Stimulated activated CD4-positive, alpha-beta T cell treated with anti-CD3 and anti-CD28 coated beads, Interleukin-2, amount 100 ng/mL, for 48 hours (primary cell): ENCODE measurements at places on chromosomes 11 and 22.
A peak's percentile ranks its signal among the peaks of the same experiment; 100 is the strongest.

- no peak for DNase-seq
Observed at GRCh38 chr11:27347359-27348339, 15.4 kb downstream of the CCDC34 start.

DNA sequence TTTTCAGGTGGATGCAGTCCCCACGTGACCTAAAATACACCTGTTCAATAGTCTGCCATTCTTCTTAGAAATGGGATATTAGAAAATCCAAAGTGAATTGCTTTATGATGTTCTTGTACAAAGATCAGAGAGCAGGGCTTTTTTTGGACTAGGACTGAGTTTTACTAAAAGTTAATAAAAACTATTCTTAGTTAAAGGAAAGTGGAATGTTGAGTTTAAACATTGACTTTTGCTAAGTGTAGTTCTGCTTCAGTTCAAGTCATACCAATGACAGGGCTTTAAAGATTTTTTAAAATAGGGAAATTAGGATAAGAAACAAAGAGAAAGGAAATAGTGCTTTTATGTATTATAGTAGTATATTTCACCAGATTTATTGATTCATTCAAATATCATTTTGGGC is at the start of gene SLC22A24:
TSS of gene SLC22A24 (minus strand) at position 101 of the 400 bp plus-strand sequence. CDS start 442 bp downstream, outside the sequence.
- DNase-seq = no peak

- no peak for DNase-seq
Observed at GRCh38 chr11:12577725-12578644, 96.2 kb upstream of the TEAD1 start.

- no peak for DNase-seq
Observed at GRCh38 chr11:18100926-18101656, 4.8 kb downstream of the SAAL1 start.

DNA sequence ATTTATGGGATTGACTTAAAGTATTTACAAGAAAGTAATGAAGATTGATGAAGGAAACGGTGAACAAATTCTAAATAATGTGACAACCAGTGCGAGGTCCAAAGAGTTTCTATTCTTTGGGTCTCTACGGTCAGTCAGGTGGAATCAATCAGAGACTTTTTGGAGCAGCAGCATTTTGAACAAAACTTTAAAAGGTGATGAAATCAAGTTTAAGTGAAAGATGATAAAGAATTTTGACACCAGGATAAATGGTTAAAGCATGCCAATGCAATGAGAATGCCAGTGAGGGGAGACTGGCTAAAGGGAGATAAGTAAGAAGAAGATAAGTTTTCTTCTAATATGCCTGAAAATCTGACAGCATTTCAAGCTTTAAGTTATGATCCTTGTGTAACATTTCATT is 67.9 kb downstream of the DCUN1D5 start:
- no peak for DNase-seq

GRCh38 chr11:73916435-73916834 is 34.4 kb upstream of the DNAJB13 start:
- DNase-seq = no peak

GRCh38 chr11:67256477-67257135 is 9.7 kb upstream of the GRK2 start:
- DNase-seq = no peak

DNA sequence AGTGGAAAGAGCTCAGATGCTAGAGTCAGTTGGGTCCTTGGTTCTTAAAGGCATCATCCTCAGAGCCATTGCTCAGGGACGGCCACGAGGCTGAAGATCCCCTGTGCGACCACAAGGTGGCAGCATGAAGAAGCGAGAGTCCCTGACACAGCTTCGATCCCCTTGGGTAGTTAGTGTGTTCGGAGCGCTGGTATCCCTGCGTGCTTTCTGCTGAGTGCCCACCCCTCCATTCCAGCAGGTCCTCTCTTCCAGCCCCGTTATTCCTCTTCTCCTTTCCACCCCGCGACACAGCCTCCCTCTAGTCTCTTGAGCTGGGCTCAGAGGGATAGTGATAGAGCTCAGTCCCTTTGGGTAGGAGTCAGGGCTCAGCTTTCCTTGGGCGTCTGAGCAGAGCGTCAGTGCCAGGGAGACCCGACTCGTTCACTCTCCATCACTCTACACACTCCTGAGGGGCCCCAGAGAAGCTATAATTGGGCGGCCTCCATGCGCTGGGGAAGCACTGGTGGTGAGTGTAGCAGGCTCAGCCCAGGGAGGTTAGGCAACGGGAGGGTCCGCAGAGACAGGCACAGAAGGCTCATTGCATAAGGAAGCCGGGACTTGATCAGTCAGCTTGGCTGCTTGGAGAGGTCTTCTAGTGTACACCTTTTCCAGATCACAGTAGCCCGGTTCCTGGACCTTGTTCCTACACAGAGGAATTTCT is at the start of gene OR51D1:
TSS of gene OR51D1 (plus strand) at position 516 of the 700 bp plus-strand sequence. CDS start 2,314 bp downstream, outside the sequence.
- DNase-seq = peak; percentile 66

GRCh38 chr22:37165940-37166674 is 16.4 kb upstream of the IL2RB start:
- DNase-seq = no peak

DNA sequence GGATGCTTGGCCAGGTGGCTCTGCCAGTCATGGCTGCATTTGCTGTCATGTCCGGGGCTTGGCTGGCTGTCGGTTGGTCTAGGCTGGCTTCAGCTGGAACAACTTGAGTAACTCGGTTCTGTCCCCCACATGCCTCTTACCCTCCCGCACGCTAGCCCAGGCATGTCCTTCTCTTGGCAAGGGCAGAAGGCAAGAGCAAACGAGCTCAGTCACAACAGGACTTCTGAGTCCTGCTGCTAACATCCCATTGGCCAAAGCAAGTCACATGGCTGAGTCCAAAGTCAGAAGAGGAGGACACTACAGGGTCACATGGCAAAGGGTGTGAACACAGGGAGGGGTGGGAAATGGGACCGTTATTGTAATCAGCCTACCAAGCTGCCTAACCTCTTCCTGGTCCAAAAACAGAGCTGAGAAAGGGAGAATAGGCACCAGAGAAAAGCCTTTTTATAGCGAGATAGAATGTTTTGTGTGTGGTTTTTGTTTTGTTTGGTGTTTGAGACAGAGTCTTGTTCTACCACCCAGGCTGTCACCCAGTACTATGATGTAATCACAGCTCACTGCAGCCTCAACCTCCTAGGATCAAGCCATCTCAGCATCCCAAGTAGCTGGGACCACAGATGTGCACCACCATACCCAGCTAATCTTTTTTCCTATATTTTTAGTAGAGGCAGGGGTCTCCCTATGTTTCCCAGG is 81.9 kb downstream of the MN1 start:
- DNase-seq = no peak

DNA sequence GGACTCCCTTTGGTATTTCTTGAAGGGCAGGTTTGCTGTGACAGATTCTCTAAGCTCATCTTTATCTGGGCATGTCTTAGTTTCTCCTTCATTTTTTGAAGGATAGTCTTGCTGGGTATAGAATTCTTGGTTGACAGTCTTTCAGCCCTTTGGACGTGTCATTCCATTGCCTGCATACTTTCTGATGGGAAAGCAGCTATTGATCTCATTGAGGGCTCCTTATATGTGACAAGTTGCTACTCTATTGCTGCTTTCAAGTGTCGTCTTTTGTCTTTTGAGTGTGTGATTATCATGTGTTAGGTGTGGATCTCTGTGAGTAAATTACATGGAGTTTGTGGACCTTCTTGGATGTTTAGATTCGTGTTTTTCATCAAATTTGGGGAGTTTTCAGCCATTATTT is 21.9 kb downstream of the IGHMBP2 start:
- no peak for DNase-seq

GRCh38 chr11:133898770-133899115 is 53.4 kb upstream of the SPATA19 start:
- no peak for DNase-seq

DNA sequence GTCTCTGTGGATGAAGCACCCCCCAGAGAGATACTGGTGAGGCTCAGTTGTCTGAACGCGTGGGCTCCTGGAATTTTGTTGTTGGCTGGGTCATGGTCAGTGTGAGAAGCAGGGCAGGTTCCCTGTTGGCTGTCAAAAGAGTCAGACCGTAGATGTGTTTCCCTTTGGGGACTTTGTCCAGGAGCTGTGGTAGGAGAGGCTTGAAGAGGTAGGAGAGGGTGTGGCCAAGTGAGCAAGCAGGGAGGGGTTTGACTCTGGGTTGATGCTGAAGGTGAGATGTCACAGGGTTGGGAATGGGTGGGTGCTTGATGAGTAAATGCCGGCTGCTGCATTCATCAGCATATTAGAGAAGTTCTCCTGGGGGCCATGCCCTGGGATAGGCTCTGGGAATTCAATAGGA is 803.2 kb downstream of the TBC1D22A start:
- no peak for DNase-seq

- no peak for DNase-seq
Observed at GRCh38 chr22:50091092-50091768, 1.4 kb downstream of the MOV10L1 start.

DNA sequence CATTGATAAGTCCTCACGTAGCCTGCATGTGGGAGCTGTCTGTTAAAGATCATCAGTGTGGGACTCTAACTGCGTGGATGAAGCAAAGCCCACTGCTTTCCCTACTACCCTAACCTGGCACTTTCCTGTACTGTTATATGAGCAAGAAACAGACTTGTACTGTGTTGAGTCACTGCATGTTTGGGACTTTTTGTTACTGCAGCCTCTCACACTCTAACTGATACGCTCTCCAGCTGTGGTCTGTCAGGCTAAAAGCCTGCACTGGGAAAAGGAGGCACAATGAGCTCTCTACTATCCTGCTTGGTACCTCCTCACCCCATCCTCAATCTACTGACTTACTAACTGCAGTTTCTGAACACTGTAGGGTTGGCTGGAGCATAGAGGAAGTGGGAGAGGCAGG is 93.7 kb upstream of the PLET1 start:
- no peak for DNase-seq

- no peak for DNase-seq
Observed at GRCh38 chr11:15958910-15959309, 397.4 kb downstream of the SOX6 start.

DNA sequence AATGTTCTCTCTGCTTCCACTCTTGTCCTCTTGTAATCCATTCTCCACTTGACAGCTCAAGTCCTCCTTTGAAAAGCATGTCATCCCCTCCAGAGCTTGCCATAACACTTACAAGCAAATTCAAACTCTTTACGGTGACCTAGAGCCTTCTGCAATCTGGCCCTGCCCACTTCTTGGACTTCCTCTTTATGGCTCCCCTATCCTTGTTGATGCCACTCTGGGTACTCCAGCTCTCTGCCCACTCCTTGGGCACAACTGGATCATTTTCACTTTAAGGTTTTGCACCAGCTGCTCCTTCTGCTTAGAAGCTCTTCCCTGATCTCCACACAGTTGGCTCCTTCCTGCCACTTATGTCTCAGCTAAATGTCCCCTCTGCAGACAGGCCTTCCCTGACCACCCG is 217.9 kb downstream of the DSCAML1 start:
- DNase-seq = no peak

- no peak for DNase-seq
Observed at GRCh38 chr11:96338910-96339705, 3.9 kb downstream of the MAML2 start.

DNA sequence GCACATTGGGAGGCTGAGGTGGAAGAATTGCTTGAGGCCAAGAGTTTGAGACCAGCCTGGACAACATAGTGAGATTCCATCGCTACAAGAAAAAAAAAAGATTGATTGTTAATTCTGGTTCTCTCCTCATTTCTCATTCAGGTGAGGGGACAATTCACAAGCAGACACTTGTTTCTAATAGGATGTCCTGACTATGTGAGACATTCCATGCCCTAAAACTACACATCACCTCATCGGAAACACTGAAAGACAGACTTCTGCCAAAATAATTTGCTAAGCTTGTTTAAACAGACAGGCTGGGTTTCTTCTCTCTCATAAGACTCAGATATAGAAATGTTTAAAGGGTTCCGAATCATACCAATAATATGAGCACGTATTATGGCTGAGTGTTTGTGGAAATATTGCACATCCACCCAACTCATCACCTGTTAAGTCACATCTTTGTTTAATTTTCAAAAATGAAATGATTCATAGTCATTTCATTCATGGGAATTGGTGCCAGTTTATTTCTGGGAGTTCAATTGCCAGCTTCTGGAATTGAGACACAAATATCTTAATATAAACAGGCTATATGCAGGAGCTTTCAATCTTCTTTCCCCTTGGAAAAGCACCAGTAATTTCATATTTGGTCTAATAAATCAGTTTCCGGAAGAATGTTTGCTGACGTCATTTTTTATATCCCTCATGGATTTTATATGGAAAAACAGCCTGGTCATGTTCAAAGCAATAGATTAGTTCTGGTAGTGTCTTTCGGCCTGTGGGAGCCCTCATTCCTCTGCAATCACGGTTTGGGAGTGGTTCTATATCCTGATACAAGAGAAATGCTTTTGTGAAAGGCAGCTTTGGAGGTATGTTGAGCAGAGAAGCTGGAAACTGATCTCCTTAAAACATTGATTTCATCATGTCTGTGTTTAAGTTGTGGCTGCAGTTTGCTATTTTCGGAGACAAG is 87.0 kb downstream of the BDNF start:
- DNase-seq = no peak

DNA sequence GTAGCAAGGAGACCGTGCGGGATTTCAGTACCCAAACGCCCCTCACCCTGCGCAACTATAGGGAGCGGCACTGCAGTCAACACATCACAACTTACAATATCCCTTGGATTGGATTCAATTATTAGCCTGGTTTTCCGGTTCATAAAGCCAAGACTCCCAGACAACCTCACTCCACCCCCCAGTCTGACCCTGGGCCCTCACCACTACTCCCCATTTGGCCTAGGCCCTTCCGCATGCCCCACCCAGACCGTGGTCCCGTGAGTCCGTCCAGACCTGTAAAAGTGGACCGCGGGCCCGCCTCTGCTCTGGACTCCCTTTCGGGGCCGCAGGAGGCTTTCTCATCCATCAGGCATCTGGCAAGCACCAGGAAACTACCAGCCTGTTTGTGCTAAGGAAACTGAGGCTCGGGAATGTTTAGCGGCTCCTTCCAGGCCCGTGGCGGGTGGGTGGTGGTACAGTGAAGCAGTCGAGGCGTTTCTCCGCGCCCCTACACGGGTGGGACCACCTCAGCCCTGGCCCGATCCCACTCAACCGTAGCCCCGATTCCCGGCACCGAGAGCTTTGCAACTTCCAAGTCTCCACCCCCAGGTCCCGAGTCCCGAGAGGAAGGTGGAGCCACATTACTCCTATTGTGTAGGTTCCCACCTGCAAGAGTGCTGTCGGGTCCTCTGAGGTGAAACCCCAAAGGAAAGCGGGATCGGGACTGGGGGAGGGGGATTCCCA is 679 bp upstream of the DPP3 start:
- DNase-seq = no peak

GRCh38 chr11:125410091-125410490 is 86.0 kb downstream of the FEZ1 start:
- DNase-seq = no peak

DNA sequence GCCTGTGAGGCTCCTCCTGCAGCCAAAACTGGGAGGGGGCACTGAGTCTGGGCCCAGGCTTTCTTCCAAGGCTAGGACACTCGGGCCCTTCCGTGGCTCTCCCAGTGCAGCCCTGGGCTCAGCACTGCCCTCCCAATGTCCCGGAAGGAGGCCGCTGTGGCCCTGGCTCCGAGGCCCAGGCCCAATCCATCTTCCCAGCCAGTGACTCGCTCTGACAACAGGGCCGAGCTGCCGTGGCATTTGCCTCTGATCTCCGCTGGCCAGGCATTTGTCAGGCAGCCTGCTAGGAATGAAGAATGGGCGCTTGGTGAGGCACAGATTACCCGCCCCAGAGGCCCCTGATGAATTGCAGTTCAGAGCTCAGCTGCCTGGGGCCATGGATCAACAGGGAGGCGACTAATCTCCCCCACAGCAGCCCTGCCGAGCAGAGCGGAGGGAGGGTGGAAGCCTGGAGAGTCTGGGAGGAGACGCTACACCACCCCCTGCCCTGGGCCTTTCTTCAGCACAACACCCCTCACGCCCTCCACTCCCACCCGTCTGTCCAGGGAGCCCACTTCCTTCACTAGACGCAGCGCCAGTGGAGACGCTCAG is 8.3 kb downstream of the FXYD2 start:
- DNase-seq = no peak

- DNase-seq = no peak
Observed at GRCh38 chr22:37822079-37822833, 926 bp upstream of the GALR3 start.
